ENCODE measurements at places on chromosomes 2 and 18.

GRCh38 chr2:159637988-159638501, 21.7 kb upstream of the BAZ2B start:
- DNase-seq = peak; percentile 83

DNA sequence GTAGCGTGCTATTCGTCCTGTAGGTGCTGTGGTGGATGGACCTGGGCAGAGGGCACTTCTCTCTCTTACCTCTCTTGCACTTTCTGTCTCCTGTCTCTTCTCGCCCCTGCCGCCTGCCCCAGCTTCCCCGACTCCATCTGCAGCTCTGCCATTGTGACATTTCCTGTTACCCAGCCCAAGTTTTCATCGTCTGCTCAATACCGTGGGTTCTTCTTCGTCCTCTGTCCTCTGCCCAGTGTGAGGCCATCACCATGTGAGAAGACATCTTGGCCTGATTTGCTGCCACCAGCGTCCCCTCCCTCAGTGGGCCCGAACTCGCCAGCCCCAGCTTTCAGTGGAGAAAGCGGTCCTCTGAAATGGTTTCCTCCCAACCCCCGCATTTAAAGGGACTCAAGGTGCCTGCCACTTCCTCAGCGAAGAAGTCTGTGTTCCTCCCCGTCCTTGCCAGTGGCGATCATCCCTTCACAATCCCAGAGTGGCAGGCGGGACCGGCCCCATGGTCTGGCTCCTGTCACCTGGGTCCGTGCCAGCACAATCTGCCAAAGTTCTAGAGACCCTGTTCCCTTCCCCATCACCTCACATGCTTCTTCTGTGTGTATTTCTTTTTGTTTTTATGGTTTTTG, 18.0 kb downstream of the TGOLN2 start:
- no peak for DNase-seq

DNA sequence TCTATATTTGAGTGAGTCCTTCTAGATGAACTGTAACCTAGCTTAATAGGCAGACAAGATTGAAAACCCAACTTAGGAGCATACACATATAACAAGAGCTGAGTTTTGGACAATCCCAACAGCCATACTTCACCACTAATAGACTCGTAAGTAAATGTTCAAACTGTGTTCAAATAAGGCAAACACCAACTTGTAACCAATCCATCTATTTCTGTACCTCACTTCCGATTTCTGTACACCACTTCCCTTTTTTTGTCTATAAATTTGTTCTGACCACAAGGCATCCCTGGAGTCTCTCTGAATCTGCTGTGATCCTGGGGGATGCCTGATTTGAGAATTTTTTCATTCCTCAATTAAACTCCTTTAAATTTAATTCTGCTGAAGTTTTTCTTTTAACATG, 1149.1 kb upstream of the NRXN1 start:
- no peak for DNase-seq

DNA sequence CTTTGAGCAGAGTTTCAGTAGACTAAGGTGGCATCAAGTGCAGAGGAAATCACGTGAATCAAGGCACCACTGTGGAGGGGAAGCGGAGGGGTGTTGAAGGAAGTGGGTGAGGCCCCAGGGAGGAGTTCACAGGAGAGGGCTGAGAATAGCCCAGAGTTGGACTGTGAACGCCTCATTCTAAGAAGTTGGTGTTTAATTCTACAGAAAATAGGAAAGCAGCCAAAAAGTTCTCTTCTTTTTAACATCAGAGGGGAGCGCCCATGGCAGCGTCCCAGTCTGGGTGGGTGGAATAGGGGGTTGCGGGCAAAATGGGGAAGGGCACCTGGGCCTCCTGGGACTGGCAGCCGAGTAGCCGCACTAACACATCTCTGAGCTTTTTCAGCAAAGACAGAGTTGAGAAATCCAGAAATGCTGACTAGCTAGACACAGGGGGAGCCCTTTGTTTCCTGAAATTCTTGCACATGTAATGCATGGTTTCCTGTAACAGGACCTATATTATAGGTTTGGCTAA, 97.0 kb downstream of the NEB start:
- no peak for DNase-seq

GRCh38 chr18:1604751-1605150, 700.1 kb downstream of the ADCYAP1 start:
- no peak for DNase-seq

- DNase-seq = no peak
These were observed 1.7 kb downstream of the EMILIN1 start for GRCh38 chr2:27080140-27080469.

- no peak for DNase-seq
These were observed 69.6 kb downstream of the TRAPPC12 start for GRCh38 chr2:3449086-3449485.

- DNase-seq = peak; percentile 11
These were observed 239.8 kb downstream of the SH3RF3 start for GRCh38 chr2:109368798-109369197.

- DNase-seq = no peak
These were observed 59.5 kb upstream of the CCDC195 start for GRCh38 chr2:224775647-224776046.

DNA sequence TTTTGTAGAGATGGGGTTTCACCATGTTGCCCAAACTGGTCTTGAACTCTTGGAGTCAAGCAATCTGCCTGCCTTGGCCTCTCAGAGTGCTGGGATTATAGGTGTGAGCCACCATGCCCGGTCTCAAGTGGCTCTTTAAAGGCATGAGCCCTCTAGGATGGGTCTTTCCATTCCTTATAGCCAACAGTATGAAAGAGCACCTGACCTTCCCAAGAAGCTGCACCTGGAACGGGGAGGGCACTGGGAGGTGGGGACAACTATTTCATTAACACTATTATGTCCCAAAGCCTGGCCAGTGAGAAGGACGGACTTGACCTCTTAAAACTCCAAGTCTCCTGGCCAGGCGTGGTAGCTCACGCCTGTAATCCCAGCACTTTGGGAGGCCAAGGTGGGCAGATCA, 149.7 kb downstream of the ZFP36L2 start:
- no peak for DNase-seq

- no peak for DNase-seq
These were observed 109.6 kb upstream of the FSIP2 start for GRCh38 chr2:185628985-185629384.

- no peak for DNase-seq
These were observed 91.6 kb upstream of the TTC39C start for GRCh38 chr18:23922939-23923338.

DNA sequence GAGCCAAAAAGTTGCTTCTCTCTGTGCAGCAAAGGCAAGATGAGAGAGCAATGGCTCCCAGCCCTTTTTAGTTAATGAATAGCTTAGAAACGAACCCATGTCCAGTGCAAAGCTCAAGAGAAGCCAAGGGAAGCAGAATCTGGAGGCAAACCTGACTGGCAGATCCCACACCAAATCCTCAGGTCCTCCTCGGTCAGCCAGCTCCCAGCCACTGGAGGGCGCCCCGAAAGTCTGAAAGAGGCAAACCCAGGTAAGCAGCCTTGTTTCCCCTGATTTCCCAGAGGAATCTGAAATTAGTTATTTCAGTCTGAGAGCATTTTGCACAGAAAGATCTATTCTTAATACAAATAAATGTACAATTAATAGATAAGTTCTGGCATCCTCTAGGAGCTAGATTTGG, 71.3 kb upstream of the PID1 start:
- DNase-seq = no peak

- DNase-seq = no peak
These were observed 8.3 kb downstream of the MAT2A start for GRCh38 chr2:85547089-85547858.

- DNase-seq = no peak
These were observed 1133.0 kb upstream of the LRRTM1 start for GRCh38 chr2:81437456-81438000.

DNA sequence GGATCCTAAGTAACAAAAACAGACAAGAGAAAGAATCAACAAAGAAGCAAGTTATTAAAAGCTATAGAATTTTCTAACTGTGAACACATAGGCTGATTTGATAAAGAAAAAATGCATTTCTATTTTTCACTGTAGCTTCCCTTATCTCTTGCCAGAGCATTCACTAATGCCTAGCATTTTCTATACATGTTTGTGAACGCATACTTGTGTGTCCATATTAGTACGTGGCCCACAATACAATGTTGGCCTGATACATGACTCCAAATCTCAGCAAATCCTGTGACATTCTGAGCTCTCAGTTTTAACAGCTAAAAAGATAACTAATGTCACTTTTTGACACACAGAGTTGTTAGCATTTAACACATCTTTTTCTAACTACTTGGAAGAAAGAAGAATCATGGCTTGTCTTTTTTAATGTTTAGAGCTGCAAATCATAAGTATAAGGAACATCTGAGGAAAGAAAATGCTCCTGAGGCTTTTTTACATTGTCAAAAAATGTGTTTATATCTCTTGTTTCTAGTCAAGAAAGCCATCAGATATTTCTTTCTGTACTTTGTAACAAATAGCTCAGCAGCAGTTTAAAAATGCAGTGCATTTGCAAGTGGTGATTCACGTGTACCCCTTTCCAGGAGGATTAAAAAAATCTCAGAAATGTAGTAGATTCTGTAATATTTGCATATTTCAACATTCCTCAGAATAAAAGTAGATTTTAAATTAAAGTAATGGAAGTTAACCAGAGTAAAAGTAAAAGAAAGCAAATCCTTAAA, 1646.8 kb upstream of the TMEFF2 start:
- no peak for DNase-seq

GRCh38 chr2:228681426-228681825, 499.9 kb upstream of the SPHKAP start:
- no peak for DNase-seq

DNA sequence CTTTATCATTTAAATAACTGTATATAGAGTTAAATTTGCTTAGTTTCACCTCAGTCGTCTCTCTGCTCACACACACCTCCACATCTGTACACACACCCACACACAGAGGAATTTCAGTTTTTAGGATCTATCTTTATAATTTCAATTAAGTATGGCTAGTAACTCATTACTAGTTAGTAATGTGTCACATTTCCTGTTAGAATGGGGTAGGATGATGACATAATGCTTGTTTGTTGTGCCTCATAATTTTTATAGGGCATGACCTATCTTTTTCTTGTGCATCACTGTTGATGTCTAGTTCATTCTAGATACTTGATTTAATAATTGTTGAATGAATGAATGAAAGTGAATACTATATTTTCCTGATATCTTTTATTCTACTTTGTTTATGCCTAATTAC, 108.6 kb downstream of the AGPS start:
- no peak for DNase-seq

GRCh38 chr2:120832296-120833070, 96.8 kb downstream of the GLI2 start:
- DNase-seq = peak; percentile 23

DNA sequence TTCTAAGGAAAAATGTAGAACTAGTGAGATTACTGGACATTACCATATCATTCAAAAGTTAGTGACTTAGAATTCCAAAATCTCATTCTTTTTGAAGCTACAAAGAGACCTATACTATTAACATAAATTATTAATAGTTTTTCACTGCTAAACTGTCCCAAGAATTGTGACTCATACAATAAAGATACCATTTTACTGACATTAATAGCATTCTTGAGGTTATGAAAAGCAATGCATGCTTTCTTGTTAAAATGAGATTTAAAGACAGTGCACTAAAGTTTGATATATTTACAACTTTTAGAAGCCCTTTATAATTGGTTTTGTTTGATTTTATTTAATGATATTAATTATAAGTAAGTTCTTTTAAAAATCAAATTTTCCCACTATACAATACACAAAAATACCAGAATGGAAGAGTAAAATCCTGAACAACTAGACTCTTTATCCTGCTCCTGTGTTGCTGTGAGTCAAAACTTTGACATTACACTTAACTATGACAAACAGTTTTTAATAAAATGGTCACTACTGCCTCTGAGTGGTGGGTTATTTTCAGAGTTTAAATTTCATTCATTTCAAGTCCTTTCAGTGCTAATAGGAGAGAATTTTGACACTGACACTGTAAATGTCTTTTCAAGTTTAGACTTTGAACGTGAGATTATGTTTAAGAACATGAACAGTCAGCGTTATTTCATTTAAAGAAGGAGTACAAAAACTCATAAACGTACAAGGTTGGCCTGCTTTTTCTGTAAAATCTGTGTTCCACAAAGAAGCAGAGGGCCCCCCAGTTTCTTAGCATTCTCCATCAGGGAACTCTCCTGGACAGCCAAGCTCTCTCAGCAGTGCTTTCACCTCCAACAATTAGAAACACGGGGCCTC, 54.5 kb downstream of the FAM124B start:
- DNase-seq = no peak

DNA sequence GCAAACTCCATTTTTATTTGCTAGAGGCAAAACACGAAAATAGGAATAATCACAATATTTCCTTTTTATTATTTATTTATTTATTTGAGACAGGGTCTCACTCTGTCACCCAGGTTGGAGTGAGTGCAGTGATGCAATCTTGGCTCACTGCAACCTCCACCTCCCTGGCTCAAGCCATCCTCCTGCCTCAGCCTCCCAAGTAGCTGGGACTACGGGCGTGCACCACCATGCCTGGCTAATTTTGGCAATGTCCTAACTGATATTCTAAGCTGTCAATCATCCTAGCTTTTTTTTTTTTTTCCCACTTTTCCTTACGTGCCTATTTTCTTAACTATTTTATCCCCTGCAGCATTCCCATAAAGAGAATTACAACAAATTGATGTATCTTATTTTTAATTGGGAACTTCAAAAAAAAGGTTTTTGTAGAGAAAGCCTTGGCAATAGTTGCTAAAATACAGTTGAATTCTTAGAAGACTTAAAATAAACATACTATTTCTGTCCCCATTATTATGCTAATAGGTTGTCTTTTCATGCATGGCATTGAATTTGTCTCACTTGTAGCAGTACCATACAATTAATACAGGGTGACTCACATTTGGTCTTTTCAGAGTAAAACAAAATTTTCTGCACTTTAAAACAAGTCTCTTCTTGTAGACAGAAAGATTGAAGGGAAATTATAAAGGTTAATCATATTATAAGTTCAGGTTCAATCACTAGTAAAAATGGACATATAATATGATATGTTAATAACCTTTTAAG, 153.5 kb downstream of the SLC39A10 start:
- no peak for DNase-seq

DNA sequence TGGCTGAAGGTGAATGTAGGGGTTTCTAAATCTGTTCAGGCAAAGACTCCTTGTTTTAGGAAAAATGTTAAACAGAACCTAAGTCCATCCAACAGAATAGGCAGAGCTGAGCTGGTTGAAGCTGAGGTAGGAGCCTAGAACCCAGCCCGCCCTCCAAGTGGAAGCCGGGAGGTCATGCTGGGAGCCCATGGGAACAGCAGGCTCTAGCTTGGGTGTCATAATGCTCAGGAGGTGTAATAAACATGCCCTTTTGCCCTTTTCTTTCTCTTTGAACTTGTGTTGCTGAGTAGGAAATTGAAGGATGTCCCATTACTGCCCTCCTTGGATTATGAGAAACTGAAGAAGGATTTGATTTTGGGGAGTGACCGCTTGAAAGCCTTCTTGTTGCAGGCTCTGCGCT, 60.3 kb downstream of the ARMC9 start:
- no peak for DNase-seq

- no peak for DNase-seq
These were observed 15.1 kb upstream of the NMUR1 start for GRCh38 chr2:231545105-231545902.

Measured in RWPE2 (cell line).